ENCODE measurements at places on chromosomes 11 and 22.

- no peak for DNase-seq
Observed at GRCh38 chr11:16862726-16863125, 124.3 kb downstream of the C11orf58 start.

GRCh38 chr11:123707606-123708205 is 33.8 kb downstream of the ZNF202 start:
- peak; percentile 81 for DNase-seq

- no peak for DNase-seq
Observed at GRCh38 chr11:117333917-117334316, 6.3 kb downstream of the CEP164 start.

- no peak for DNase-seq
Observed at GRCh38 chr11:34339149-34340064, 18.4 kb downstream of the ABTB2 start.

DNA sequence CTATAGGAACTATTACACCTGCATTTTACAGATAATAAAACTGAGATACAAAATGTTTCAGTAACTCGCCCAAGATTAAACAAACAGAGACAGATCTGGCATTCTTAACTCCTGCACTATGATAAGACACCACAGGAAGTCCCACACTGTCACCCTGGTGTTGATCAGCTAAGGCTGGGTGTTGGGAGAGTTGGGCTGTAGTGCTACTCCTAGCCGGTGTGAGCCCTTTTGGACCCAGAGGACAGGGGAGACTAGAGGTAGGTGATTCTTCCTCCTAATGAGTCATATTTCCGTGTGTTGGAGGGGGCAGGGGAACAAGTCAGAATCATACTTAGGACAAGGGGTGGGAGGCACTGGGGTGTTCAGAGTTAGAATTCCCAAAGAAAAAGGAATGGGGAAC is 353.2 kb upstream of the TENM4 start:
- DNase-seq, result peak; percentile 23

DNA sequence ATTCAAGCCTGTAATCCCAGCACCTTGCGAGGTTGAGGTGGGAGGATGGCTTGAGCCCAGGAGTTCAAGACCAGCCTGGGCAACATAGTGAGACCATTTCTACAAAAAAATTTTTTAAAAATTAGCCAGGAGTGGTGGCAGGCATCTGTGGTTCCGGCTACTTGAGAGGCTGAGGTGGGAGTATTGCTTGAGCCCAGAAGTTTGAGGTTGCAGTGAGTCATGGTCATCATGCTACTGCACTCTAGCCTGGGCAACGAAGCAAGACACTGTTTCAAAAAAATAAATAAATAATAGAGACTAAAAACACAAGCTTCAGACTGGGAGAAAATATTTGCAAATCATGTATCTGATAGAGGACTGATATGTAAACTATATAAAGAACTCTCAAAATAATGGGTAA is 33.2 kb downstream of the BTBD10 start:
- DNase-seq, result no peak

DNA sequence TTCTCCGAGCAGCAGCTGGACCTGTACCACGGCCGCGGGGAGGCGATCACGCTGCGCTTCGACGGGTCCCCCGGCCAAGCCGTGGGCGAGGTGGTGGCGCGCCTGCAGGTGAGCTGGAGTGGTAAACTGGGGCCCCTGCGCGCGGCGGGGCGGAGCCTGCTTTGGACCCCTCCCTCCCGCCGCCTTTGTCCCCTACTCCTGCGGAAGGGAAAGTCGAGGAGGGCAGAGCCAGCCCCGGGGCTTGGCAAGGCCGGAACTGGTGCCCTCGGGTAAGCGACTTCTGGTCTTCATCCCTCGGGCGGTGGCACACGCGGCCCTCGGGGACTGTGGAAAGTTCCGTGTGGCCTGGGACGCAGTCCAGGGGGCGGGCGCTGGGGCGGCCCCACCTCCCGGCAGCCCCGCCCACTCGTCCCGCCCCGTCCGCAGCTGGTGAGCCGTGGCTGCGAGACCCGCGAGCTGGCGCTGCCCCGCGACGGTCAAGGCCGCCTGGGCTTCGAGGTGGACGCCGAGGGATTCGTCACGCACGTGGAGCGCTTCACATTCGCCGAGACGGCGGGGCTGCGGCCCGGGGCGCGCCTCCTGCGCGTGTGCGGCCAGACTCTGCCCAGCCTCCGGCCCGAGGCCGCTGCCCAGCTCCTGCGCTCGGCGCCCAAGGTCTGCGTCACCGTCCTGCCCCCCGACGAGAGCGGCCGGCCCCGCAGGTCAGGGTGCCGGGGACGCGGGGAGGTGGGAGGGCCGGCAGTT is 9.2 kb downstream of the SIPA1 start:
- DNase-seq, result peak; percentile 77

DNA sequence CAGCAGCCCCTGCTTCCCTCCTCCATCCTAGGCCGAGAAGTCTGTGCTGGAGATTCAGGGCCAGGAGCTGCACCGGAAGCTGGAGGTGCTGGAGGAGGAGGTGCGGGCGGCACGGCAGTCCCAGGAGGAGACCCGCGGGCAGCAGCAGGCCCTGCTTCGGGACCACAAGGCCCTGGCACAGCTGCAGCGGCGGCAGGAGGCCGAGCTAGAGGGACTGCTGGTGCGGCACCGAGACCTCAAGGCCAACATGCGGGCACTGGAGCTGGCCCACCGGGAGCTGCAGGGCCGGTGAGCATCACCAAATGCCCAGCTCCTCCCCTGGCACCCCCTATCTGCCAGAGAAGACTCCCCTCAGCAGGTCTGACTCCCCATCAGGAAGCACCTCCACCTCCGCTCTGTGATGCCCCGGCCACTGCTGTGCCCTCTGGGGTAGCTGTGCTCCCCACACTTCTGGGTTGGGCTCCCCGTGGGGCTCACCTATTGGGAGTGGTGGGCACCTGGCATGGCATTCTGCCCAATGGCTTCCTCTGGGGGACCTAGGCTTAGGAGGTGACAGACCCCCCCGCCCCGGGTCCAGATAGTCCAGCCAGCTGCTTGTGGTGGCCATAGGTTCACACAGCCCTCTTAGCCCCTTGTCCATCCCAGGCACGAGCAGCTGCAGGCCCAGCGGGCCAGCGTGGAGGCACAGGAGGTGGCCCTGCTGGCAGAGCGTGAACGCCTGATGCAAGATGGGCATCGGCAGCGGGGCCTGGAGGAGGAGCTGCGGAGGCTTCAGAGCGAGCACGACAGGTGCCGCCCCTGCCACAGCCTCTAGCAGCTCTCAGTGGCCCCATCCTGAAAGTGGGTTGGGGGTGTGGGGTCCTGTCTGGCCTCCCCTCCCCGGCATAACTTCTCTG is 6.6 kb upstream of the RPS6KA4 start:
- peak; percentile 6 for DNase-seq

- DNase-seq, result peak; percentile 94
Observed at GRCh38 chr22:35350539-35351503, 30.1 kb upstream of the HMOX1 start.

GRCh38 chr22:36770513-36771231 is 5.2 kb downstream of the IFT27 start:
- no peak for DNase-seq

DNA sequence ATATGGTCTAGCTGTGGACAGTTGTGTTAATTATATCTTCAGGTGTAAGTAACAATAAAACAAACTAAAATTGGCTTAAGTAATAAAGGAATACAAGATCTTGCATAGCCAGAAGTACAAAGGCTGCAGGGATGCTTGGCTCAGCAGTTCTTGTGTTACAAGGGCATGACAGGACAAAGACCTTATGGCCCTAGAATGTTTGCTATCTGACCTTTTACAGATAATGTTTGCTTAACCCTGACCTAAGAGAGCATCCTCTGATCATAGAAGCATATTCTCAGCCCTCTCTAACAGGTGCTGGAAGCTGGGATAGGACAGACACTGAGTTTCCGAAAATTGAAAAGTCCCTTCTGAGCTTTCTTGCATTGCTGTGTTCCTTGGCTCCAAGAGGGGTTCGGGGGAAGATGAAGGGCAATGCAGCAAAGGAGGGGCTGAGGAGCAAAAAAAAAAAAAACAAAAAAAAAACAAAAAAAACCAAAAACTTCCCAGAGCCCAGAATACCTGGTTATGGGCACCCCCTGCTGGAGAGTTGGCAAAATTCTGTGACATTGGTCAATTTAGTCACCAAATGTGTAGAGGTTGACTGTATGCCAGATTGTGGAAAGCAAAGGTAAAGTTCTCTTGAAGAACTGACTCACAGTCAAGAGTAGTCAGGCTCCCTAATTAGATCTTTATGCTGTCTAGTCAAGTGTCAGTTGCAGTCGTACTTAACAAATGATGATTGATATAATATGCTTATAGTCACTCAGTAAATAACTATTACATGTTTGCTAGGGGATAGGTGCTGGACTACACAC is 10.4 kb upstream of the HIKESHI start:
- peak; percentile 64 for DNase-seq

- DNase-seq, result no peak
Observed at GRCh38 chr11:12245091-12245490, 132.3 kb upstream of the PARVA start.

GRCh38 chr22:38204784-38205183 is 3.0 kb downstream of the MAFF start:
- no peak for DNase-seq

GRCh38 chr11:10807493-10808234 is 1.1 kb downstream of the EIF4G2 start:
- peak; percentile 66 for DNase-seq

DNA sequence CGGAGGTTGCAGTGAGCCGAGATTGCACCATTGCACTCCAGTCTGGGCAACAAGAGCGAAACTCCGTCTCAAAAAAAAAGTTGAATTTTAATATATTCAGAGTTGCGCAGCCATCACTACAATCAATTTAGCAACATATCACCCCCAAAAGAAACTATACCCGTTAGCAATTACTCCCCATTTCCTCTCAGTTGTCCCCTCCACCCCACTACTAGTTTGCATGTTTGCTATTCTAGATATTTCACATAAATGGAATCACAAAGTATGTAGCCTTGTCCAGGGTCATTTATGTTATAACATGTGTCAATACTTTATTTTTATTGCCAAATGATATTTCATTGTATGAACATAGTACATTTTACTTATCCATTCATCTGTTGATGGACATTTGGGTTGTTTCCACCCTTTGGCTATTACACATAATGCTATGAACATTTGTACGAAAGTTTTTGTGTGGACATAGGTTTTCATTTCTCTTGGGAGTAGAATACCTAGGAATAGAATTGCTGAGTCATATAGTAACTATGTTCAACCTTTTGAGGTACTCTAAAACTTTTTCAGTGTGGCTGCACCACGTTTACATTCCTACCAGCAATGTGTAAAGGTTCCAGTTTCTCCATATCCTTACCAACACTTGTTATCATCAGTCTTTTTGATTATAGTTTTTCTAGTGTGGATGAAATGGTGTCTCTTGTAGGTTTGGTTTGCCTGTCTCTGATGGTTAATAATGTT is 2.2 kb downstream of the ZNF143 start:
- no peak for DNase-seq

GRCh38 chr11:88799771-88800500 is 265.8 kb downstream of the GRM5 start:
- DNase-seq, result no peak

DNA sequence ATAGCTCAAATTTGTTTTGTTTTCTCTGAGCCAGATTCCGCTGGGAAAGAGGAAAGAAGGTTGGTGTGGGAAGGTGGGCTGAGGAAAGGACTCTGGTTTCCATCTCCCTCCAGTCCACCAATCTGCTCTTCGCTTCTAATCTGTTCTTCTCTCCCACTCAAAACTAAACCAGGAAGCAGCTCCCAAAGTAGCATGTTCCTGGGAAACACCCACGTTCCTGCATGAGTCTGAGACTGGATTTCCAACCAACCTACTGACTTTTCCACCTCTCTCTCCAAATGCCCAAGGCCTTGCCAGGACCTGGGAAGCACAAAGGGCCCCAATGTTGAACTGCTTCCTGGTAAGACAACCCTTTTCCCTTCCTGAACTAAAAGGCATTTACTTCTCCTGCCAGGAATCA is 110.2 kb downstream of the WT1 start:
- DNase-seq, result no peak

DNA sequence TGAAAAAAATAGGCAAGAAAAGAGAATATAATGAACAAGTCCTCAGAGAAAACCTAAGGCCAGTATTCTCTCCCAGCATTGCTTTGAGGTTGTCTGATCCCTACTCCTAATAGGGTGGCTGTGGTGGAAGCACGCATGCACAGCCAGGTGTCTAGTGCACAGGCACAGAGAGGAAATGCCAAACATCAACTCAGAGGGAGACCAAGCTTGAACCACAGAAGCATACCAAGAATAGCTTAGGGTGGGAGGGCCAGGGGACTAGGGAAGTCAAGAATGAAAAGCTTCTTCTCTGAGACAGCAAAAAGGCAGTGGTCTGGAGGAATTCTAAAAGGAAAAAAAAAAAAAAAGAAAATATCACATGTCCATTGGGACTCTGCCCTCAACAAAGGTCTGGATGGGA is 244.1 kb upstream of the API5 start:
- DNase-seq, result no peak

- DNase-seq, result peak; percentile 58
Observed at GRCh38 chr11:132028380-132029240, 658.2 kb downstream of the NTM start.

- DNase-seq, result no peak
Observed at GRCh38 chr11:122181372-122181771, 65.4 kb upstream of the BLID start.

- DNase-seq, result no peak
Observed at GRCh38 chr11:61983419-61983818, 16.0 kb upstream of the FTH1 start.

GRCh38 chr11:78796956-78797355 is 222.3 kb upstream of the NARS2 start:
- peak; percentile 12 for DNase-seq

DNA sequence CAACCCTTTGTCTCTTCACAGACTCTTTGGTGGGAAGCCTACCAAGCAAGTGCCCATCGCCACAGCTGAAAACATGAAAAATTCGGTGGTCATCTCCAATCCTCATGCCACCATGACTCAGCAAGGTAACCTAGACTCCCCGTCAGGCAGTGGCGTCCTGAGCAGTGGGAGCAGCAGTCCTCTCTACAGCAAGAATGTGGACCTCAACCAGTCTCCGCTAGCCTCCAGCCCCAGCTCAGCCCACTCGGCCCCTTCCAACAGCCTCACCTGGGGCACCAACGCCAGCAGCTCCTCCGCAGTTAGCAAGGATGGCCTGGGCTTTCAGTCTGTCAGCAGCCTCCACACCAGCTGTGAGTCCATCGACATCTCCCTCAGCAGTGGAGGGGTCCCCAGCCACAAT is 111.6 kb downstream of the DBX1 start:
- no peak for DNase-seq

DNA sequence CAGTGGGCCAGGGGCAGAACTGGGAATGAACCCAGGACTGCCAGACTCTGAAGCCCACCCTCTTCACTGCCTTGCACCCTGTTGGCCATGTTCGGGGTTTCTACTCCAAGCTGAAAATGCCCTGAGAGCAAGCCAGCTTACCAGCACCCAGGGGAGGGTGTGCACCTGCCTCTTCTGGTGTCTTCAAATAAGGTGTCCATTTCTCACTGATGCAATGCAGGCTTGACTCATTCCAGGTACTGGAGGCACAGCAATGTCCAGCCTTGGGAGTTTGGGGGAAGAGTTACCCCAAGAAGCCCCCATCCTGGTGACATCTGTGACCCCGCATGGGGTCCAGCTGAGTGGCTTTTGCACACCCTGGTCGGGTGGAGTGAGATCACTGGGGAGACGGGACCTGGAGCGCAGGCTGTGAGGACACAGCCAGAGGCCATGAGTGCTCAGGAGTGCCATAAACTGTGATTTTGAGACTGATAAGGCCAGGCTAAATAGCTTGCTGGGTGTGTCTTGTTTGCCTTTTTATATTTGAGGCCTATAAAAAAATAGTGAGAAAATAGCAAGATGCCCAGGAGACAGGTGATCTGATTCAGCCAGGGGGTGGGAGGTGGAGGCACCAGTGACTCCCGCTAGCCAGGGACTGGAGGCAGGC is 4.6 kb upstream of the CERK start:
- peak; percentile 67 for DNase-seq

Data from hepatocyte (in vitro differentiated cells).